Dorsolateral prefrontal cortex (tissue), 122 donors: ENCODE measurements at places on chromosomes 13 and 19.

- DNase-seq, result no peak
Observed at GRCh38 chr19:49599378-49600295, 8.7 kb downstream of the PRR12 start.

GRCh38 chr13:108315991-108316390 lies 46.5 kb downstream of the TNFSF13B start:
- DNase-seq, result no peak

GRCh38 chr13:87235621-87236020 lies 435.6 kb upstream of the SLITRK5 start:
- DNase-seq, result no peak

- no peak for DNase-seq
Observed at GRCh38 chr19:4991996-4992698, 23.2 kb downstream of the KDM4B start.

- DNase-seq, result peak; percentile 52
Observed at GRCh38 chr19:2180881-2181632, 17.3 kb downstream of the DOT1L start.

DNA sequence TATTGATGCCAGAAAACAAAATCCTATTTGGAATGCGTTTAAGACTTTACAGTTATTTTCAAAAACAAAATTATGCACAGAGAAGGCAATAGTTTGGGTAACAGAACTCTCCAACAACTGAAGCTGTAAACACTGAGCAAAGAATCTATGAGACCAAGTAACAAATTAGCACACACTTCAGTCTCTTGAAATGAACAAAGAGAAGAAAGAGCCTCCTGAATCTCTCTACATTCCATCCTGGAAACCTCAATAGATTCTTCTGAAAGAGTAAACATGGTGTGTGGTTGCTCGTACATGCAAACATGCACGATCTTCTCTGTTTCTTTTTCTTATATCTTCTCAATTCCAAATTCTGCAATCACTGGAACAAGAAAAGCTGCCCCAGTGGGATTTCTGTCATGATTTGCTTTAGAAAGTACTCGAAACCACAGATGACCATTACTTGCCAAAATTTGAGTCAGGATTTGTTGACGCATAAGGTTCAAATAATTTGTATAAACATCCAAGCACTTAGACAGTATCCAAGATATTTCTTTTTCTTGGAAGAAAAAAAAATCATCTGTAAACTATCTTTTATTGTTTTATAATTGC lies 137.9 kb upstream of the DACH1 start:
- DNase-seq, result no peak

- no peak for DNase-seq
Observed at GRCh38 chr19:35551091-35551810, 5.8 kb downstream of the TMEM147 start.

GRCh38 chr13:111597191-111597611 lies 276.8 kb downstream of the TEX29 start:
- DNase-seq, result no peak

GRCh38 chr13:20828539-20829364 lies 55.0 kb upstream of the EEF1AKMT1 start:
- DNase-seq, result no peak

DNA sequence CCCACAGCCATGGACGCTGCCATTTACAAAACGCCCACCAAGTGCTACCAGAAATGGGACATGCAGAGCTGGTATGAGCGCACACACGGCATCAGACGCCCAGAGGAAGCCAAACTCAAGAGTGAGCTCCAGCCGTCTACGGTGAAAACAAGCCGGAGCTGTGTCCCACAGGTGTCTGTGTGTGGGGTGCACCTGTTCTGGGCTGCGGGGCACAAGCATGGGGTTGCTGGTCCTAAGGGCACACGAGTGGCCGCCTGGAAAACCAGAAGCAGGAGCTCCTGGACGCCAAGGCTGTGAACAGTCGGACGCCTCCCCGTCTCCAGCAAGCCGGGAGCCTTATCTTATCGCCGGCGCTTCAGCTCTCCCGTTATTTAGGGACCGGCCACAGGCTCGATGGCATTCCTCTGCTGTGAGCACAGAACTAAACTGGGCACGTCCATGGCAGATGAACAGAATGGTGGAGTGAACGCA lies 1.3 kb downstream of the ADPRHL1 start:
- DNase-seq, result no peak

DNA sequence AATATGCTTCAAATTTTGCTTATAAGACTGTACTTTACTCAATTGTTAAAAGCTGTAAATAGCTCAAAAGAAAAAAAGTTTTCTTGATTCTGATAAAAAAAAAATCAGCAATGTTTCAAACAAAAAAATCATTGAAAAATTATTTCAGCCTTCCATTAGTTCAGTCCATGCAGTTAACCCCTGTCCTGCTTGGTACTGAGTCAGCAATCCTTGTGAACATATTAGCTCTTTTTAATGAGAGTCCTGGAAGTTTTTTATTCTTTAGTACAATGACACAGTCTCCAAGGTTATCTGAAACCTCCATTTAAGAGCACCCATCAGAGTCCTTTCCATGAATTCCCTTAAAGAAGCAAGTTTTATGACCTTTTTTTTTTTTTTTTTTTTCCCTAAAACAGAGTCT lies 21.4 kb upstream of the KBTBD6 start:
- no peak for DNase-seq

DNA sequence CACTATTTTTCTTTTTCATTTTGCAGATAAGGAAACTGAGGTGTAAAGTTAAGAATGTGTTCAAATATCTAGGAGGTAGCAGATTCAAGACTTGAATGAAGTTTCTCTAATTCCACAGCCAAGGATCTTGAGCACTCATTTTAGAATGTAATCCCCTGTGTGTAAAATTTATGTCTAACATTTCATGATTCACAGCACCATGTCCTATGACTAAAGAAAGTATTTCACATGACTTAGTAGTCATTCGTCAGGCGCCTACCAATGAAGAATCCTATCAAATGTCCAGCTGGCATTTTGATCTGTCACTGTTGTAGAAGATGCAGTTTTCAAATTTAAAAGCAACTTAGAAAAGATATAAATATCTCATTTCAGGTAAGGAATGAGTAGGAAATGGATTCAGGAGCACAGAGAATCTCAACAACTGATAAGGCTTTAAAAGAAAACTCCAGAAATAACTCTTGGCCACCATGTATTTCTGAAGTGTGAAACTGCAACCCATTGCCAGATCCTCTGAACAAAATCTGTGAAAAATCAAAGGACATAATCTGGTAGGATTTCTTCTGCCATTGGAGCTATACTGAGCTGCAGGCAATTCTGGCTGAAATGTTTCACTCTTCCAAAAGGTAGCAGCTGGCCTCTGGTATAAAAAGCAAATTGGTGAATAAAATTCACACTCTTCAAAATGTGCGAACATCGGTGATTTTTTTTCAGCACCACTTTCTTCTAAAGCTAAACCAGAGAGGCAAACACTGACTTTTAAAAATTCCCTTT lies 92.2 kb downstream of the DCLK1 start:
- DNase-seq, result no peak

DNA sequence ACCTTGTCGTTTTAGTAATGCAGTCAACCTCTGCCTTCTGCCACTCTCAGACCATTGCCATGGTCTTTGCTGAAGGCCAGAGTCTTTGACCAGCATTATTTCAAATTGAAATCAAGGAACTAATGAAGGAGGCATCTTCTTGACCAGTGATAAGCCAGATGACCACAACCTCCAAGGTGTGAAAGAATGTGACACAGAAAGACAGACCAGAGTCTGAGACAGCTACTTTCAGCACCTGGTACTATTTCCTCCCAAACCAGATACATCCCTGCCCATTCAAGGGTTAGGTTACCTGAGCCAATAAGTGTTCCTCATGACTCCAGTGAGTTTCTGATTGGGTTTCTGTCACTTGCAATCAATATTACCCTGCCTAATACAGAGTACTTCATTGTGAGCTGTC lies 20.3 kb upstream of the RNASEH2B start:
- no peak for DNase-seq

DNA sequence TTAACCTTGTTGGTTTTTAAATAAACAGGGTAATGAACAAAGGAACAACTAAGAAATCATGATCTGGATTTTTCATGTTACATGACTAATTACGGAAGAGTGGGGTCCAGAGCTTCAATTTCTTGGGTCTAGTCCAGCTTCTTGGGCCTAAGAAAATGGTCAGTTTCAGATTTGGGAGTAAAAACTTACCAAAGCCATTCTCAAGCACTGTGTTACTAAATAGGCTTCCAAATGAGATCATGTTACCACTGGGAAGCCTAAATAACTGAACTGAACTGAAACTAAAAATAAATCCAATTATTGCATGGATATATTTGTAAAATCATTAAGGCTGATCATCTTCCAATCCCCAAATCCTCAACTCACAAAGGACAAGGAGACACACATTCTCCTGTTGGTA lies 13.9 kb downstream of the TBC1D4 start:
- no peak for DNase-seq

DNA sequence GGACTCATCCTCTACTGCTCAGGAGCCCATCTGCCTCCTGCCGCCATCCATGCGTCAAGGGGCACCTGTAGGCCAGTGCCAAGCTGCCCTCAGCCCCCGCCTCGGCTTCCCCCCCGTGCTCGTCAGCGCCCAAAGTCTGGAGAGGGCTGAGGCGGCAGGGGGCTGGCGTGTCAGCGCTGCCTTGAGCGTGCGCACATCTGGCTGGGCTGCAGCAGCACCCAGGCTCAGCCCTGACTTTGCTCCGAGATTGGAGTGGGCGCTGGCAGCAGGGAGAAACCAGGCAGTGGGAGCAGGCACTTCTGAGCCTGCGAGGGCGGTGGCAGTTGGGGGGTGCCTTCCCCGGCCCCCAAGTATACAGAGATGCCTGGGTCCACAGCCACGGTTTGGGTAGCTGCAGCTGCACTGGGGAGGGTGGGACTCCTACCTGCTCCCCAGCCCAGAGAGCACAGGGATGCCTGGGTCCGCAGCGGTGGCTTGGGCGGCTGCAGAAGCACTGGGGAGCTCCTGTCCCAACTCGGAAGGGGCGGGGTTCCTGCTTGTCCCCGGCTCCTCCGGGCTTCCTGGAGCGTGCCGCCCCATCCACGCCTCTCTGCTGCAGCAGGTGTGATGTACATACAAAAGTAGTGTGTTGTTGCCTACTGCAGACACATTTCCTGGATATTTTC lies 44.8 kb upstream of the LPAR6 start:
- no peak for DNase-seq

DNA sequence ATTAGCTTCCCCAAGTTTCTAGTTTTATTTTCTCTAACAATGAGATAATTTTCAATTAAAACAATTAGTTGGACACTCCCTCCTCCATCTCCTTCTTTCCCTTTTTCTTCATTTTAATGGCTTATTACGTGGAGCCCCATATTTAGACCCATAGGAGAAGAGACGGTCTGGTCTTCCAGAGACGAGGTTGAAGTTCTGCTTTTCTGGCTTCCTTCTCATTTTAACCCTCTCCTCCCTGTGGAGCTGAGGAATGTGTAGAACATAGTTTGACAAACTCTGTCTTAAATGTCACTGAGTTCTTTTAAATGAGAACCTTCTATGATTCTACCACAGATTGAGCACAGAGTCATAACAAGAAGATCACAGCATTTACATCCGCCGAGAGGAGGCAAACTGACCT lies 86.8 kb downstream of the EDNRB start:
- DNase-seq, result no peak

DNA sequence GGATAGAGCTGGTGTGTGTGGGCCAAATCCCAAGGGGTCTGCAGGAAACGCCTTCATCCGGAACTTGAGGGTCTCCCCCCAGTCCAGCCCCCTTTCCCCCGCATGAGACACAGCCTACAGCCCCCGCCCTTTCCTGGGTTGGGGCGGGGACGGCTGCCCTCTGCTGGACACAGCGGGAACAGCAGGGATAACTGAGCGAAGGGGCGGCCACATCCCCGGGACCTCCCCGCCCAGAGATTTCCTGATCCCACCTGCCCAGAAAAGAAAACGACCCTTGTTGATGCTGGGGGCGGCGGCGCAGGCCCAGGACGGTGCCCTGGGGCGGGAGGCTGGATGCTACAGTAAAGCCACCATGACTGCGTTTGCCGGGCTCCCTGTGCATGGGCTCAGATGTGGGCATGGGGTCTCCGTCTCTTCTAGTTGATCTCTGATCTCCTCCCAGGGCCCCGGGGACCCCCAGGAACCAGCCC lies 14.2 kb downstream of the ONECUT3 start:
- DNase-seq, result peak; percentile 66

- no peak for DNase-seq
Observed at GRCh38 chr13:110731072-110731471, 17.6 kb downstream of the ING1 start.

GRCh38 chr13:51619614-51620013 lies 35.4 kb downstream of the WDFY2 start:
- no peak for DNase-seq

DNA sequence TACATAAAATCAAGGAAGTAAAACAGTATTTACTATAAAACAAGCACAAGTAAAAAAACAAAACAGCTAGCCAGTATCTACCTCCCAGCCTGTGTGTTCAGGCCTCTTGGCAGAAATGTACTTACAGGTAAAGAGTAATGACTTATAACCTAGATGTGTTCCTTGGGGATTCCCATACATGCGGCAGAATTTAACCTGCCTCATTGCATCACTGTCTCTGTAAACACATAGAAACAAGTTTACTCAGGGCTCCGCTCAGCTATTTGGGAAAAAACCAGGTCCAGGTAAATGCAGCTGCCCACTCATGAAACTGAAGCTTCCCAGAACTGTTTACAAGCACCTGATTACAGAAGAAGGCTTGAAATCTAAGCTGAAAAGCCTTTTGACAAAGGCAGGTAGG lies 50.7 kb upstream of the SERP2 start:
- no peak for DNase-seq

DNA sequence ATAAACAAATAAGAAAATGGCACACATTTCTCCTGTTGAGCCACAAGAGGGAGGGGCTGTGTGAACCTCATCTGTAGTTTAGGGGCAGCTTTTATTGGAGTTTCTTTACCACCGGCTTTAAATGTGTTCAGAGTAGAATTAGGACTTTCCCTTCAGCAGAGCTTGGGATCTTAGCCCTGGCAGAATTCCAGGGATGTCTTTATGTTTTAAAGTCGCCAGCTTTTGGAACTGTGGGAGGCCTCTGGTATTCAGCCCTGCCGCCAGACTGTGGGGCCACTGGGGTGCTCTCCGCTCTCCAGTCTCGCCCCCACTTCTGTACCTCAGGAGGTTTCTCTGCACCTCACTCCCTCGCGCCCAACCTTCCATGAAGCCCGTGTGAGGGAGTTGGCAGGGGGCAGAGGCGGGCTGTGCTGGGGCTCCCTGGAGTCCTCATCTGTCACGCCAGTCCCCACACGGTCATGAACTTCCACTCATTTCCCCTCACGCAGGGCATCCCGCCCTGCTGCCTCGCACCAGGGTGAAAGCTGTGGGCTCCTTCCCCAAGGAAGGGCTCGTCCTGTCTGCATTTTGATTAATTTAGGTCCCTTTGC lies 31.5 kb downstream of the CCDC8 start:
- no peak for DNase-seq
